Epithelial cell of esophagus (primary cell): ENCODE measurements at places on chromosomes 6 and 20.

- DNase-seq: no peak
These were observed 30.6 kb upstream of the MYLK2 start for GRCh38 chr20:31788578-31788977.

GRCh38 chr6:138814179-138814834 lies 18.4 kb downstream of the ECT2L start:
- DNase-seq: peak; percentile 30

- DNase-seq: no peak
These were observed 8.2 kb downstream of the TRAF3IP2 start for GRCh38 chr6:111597291-111598086.

DNA sequence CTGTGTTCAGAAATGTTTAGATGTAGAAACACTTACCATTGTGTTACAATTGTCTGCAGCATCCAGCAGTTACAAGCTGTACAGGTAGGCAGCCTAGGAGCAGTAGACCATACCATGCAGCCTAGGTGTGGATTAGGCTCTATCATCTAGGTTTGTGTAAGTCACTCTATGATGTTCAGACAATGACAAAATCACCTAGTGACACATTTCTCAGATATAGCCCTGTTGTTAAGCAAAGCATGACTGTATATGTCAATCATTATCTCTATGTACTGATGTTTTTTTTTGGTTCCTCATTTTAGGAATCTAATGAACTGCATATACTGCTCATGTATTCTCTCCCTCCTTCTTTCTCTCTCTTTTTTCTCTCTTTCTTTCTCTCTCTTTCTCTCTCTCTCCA lies 22.2 kb downstream of the CST8 start:
- DNase-seq: no peak

- no peak for DNase-seq
These were observed 1.3 kb downstream of the PIGU start for GRCh38 chr20:34675561-34675960.

DNA sequence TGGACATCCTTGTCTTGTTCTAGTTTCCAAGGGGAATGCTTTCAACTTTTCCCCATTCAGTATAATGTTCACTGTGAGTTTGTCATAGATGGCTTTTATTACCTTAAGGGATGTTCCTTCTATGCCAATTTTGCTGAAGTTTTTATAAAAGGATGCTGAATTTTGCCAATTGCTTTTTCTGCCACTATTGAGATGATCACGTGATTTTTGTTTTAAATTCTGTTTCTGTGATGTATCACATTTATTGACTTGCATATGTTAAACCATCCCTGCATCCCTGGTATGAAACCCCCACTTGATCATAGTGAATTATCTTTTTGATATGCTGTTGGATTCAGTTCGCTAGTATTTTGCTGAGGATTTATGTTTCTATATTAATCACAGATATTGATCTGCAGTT lies 130.6 kb upstream of the TAB2 start:
- DNase-seq: no peak

- no peak for DNase-seq
These were observed 180.4 kb downstream of the DLL1 start for GRCh38 chr6:170110201-170111140.

- no peak for DNase-seq
These were observed 46.2 kb downstream of the RPP40 start for GRCh38 chr6:4957521-4958231.

DNA sequence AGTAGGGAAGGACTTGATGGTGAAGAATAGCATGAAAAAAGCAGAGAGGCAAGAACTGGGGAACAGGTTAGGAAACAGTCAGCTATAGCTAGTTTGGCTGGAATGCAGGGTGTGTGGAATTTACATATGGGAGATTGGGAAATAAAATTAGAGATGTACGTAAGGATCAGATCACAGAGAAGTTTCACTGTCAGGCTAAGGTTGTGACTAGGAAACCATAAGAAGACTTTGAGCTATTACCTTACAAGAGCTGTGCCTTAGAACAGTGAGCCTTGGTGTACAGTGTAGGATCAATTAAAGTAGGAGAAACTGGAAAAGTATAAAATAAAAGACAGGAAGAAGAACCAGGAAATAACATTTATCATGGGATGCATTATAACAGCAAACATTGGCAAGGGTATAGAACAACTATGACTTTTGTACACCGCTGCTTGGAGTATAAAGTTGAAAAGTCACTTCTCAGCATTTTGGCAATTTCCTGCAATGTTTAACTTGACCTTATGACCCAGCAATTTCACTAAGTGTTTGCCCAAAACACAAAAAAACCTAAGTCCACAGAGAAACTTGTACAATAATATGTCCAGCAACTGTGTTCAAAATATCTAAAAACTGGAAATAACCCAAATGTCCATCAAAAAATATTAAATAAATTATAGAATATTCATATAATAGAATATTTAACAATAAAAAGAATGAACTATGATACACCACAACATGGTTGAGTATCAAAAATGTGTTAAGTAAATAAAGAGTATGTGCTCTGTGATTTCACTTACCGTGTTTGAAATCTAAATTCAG lies 31.2 kb upstream of the SPTLC3 start:
- peak; percentile 58 for DNase-seq

- DNase-seq: no peak
These were observed 103.1 kb upstream of the RIN2 start for GRCh38 chr20:19654921-19655320.

DNA sequence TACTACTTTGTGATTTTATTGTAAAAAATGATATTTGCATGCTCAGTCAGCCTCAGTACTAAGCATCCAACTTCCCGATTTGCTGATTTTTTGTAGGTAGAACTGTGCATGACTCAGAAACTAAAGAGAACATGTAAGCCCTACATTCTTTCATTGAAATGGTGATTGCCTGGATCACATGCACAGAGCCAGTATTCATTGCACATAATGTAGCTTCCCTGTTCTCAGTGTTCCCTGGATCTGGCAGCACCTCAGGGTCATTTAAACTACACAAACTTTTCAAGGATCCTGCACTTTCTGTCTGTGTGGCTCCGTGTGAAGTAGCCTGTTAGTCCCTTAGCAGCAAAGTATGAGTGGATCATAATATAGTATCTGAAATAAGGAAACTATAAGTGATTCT lies 422.9 kb upstream of the AGPAT4 start:
- no peak for DNase-seq

- DNase-seq: peak; percentile 50
These were observed 298.8 kb upstream of the MAP3K7 start for GRCh38 chr6:90885611-90886056.

DNA sequence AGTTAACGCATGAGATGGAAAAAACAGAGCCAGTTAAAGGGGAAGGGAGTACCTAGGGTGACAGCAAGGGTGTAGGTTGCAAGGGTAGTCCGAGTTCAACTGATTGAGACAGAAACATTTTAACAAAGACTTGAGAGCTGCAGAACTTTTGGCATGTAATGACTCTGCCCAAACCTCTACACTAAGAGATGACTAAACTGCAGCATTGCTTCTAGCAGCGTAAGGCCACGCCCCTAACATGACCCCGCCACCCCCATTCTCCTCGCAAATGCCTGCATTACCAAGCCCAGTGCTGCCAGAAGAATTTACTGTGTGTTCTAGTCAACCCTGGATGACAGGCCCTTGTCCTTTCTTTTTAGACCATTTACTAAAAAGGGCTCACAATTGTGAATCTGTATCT lies 6.3 kb upstream of the HINT3 start:
- peak; percentile 93 for DNase-seq

DNA sequence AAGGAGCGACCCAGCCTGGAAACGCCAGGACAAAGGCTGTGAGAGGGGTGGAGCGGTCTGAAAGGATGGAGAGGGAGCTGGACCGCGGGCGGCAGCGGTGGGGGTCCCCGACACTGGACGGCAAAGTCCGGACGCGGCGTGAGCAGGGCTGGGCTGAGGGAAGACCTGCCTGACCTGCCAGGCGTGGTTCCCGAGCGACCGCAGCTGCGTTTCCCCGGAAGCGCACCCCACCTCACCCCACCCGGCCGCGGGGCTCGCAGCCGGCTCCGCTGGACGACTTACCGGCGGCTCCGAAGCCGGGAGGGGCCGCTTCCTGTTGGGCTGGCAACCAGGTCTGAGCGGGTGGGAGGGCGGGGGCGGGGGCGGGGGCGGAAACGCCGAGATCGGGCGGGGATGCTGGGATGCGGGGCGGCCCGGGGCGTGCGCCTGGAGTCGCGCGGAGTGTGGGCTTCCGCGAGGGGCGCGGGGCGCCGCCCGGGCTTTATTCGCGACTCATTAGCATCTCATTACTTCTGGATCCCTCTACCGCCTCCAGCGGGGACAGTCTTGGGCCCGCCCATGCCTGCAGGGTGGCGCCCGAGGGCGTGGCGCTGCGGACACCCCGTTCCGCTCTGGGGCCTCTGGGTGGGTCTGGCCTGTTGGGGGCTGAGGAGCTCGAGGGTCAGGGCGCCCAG lies at the start of gene MICAL1:
TSS of gene MICAL1 (minus strand) at position 336 of the 674 bp plus-strand sequence. CDS start 1,576 bp downstream, outside the sequence.
- DNase-seq: peak; percentile 56

GRCh38 chr6:90892271-90892670 lies 305.4 kb upstream of the MAP3K7 start:
- no peak for DNase-seq

- DNase-seq: no peak
These were observed 225.9 kb downstream of the NKAIN2 start for GRCh38 chr6:124029567-124029966.

- no peak for DNase-seq
These were observed 33.4 kb upstream of the INSM1 start for GRCh38 chr20:20334489-20334888.

DNA sequence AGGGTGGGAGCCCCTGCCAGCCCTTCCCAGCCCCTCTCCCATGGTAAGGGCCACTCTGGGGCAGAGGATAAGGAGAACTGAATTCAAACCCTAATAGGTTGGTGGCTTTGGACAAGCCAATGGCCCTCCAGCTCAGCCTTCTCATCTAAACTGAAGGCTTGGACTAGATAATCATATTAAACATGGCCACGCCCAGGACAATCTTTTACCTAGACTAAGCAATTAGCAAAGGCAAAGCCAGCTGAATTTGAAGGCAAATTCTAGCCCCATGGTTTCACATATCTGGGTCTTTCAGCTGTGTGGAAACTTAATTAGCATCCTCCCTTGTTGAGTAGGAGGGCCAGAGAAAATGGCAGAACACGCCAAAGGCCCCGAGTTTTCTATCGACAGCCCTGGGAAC lies 10.7 kb downstream of the SLC22A23 start:
- no peak for DNase-seq

DNA sequence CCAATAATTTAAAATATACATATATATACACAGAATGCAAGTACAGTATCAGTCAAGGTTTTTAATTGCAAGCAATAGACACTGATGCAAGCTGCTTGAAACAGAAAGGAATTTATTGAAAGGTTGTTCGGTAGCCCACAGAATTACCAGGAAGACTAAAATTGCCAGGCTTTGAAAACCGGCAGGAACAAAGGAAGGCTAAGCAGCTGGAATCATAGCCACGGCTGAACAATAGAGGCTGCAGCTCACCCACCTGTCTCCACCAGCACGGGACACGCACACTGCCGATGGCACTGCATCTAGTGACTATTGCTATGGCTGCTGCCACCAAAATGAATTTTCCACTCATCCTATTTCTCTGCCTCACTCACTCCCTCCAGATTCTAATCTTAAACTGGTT lies 22.0 kb upstream of the L3MBTL3 start:
- DNase-seq: no peak

- DNase-seq: no peak
These were observed 581.4 kb upstream of the GJE1 start for GRCh38 chr6:141551318-141551717.

DNA sequence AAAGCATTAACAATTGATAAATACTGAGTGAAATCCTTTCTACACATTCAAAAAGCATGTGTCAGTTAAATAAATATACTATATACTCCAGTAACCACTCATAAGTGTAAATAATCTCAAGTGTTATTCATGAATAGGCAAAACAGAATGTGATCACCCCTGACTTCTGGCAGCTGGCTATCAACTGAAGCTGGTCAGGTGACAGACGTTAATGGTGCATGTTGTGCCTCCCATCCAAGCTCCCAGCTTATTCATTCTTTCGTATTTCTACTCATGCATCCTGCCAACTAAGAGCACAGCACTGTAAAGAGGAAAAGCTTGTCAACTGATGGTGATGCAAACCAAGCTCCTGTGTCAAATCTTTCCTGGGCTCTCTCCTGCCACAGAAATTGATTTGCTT lies 7.7 kb downstream of the PSMB1 start:
- DNase-seq: no peak

- no peak for DNase-seq
These were observed 1.2 kb downstream of the PAK5 start for GRCh38 chr20:9837634-9838033.

DNA sequence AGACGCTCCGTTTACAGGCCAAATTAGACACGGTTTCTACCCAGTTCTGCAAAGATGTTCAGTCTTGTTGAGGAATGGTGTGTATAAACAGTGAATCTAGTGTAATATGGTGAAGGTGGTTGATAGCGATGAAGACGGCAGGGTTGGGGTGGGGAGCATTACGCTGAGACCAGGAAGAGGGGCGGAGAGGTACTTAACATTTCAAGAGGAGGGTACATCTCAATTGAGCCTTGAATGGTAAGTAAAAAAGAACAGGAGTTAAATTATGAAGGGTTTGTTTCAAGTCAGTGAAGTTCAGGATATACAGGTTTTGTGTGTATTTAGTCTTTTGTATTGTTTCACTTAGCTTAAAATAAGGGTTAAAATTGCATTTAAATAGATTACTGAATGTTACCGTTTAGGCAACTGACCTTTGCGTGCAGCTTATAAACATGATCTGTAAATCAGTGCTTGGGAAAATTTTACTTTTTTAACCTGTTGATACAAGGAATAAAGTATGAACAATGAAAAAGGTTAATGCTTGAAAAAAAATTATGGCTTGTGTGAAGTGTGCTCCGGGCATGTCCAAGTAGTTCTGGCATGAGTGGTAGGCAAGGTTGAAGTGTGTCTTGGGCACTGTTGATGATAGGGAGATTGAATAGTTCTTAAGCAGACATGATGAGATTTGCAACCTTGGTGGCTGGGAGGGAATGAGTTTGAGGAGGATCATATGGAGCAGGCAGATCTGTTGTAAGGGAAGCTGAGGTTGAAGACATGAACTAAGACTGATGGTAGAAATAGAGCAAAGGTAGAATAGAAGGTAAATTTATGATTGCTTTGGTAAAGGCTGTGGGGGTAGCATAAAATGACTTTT lies 842 bp downstream of the POLR1C start:
- peak; percentile 27 for DNase-seq

DNA sequence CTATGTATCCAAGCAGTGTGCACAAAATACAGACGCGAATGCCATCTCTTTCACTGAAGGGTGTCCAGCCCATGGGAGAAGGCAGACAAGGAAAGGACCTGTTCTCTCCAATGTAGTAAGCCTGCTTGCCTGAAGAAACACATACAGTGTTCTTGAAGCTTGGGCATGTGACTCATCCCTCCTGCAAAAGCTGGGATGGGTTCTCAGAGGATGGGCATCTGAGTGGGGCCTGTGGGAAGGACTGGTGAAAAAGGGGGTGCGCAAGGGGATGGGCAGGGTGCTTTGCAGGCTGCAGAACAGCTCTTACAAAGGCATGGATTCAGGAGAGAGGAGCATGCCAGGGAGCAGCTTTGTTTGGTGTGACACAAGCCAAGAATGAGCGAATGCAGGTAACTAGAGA lies 128.1 kb downstream of the FYN start:
- DNase-seq: peak; percentile 28

DNA sequence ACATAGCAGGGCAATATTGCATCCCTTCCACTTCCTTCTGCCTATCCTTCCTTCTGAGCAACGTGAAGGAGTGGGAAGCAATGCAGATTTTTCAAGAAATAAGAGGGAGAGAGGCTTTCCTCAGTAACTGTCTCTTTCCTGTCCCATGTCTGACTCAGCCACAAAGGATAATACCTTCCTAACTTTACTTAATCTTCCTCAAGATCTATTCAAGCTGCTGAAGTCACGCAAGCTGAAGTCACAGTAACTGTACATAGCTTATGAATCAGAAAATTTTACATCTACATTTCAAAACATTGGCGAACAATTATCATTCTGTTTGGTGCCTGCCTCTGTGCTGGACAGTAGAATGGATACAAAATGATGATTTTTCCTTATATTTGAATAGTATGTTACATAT lies 86.4 kb upstream of the POU3F2 start:
- DNase-seq: no peak
